ENCODE measurements at places on chromosomes 11 and 22.

GRCh38 chr11:77698896-77699295, 61.3 kb upstream of the CLNS1A start:
- DNase-seq = no peak

- no peak for DNase-seq
These were observed 244.9 kb downstream of the CASP12 start for GRCh38 chr11:104653407-104653806.

DNA sequence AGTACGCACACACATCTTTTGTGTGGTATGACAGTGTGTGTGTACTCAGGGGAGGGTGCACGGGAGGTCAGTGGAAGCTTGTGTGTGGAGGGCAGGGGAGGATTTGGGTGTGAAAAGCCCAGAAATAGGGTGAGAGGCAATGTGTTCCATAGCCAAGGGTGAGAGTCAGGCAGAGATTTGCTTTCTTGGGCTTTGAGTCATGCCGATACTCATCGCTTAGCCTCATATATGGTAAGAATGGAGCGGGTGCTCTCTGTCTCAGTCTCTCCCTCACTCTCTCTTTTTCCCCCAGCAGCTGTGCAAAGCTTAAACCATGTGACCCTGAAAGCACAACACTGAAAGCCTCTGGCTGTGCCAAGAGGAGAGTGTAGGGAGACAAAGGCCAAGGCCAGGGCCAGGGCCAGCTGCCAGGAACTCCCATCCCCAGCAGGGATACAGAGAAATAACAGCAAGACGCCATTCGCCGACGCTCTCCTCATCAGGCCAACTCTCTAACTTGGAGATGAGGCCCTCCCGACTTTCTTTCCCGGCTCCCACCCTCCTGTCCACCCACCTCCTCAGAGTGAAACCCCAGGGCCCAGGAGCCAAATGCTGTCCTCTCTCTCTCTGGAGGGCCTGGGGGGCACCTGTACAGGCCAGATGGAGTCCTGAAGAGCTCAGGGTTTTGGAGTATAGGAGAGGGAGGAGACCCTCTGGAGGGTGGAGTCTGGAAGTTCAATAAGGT, 20.3 kb upstream of the MICAL3 start:
- DNase-seq = no peak

- DNase-seq = no peak
These were observed 38.6 kb downstream of the SGSM3 start for GRCh38 chr22:40408718-40409612.

GRCh38 chr11:123405123-123405592, 24.9 kb upstream of the GRAMD1B start:
- no peak for DNase-seq

GRCh38 chr22:49933236-49934159, 15.1 kb downstream of the CRELD2 start:
- DNase-seq = no peak

DNA sequence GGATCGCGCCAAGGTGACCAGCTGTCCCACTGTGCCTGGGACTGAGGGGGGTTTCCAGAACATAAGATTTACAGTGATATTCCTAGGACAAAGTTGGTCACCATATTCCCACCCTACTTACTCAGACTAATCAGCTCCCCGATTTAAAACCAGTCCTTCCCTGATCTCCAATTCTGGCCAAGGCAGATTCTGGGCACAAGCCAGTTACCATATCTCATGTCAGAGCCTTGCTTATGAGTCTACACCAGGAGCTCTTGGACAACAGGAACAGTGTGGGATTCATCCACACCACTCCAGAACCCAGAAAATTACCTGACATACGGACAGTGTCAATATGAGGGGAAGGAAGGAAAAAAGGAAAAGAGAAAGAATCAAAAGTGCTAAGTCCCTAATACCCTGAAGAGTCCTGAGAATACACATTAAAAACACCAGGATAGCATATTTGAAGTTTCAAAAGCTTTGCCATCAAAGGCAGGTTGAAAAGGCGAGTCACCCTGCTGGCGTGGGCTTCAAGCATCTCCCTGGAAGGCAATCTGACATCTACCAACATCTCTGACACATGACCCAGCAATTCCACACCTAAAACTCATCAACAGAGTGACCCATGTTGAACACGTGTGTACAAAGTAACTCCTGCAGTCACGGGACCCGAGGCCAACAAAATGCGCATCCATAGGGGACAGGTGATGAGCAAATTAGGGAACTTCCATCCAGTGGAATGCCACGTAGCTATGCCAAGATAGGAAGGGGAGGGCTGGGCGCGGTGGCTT, 8.0 kb upstream of the IL2RB start:
- no peak for DNase-seq

- peak; percentile 63 for DNase-seq
These were observed 684 bp downstream of the TNFRSF13C start for GRCh38 chr22:41925783-41926460.

- DNase-seq = no peak
These were observed 2.7 kb downstream of the RPL27A start for GRCh38 chr11:8685306-8685705.

DNA sequence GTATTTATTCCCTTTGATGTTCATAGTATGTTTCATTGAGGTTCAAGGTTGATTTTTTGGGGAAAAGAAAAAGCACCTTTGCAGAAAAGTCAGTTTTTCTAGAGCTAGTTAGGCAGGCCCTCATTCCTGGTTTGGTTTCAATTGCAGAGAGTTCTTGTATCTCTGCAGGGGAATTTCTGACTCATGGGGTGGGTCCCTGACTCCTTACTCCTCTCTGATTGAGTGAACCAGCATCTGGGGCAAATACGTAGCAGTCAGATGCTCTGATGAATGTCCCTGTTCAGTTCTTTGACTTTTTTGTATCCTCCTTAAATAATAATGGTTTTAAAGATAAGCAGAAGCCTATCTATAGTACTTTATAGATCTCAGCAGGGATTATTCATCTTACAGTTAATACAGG, 7.7 kb upstream of the NCR3LG1 start:
- no peak for DNase-seq

GRCh38 chr11:29300420-29300819, 716.4 kb downstream of the KCNA4 start:
- no peak for DNase-seq

GRCh38 chr11:121936781-121937447, 179.1 kb downstream of the BLID start:
- DNase-seq = no peak

GRCh38 chr11:43399983-43400630, 41.4 kb downstream of the TTC17 start:
- no peak for DNase-seq

GRCh38 chr11:120839846-120840402, 184.0 kb upstream of the TBCEL start:
- peak; percentile 40 for DNase-seq

- DNase-seq = no peak
These were observed 42.8 kb downstream of the TRIOBP start for GRCh38 chr22:37739611-37740049.
